ENCODE measurements at places on chromosomes 5 and 9.

DNA sequence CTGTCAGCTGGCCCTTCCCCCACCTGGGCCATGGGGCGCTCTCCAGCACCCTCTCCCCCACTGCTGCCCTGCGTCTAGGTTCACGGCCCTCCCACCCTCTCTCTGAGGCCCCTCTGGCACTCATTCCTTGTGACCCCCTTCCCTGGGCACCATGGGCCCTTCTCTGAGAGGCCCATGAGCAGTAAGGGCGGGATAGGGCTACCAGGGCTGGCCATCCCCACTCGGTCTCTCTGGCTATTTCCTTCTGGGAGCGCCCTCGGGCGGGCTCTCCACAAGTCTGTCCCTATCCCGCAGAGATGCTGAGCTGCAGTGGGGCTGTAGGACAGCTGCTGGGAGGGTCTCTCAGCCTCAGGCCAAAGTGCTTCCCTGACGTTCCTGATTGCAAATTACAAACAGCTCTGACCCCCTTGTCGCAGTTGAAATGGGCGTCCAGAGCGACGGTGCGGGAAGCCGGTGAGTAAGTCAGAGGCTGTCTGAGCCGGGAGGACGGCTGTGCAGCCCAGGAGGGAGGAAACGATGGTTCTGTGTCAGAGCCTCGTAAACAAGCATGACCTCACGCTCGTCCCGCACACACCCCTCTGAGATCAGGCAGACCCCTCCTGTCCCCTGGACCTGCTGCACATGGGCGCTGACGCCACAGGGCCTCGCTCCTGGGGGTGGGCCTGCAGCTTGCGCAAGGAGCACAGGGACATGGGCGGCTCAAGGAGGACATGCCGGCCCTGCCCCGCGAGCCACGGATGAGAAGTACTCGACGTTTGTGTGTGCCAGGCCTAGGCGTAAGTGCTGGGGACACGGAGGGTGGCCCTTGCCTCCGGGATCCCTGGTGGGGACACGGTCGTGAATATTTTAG is 36.3 kb upstream of the GFPT2 start:
- DNase-seq: no peak

DNA sequence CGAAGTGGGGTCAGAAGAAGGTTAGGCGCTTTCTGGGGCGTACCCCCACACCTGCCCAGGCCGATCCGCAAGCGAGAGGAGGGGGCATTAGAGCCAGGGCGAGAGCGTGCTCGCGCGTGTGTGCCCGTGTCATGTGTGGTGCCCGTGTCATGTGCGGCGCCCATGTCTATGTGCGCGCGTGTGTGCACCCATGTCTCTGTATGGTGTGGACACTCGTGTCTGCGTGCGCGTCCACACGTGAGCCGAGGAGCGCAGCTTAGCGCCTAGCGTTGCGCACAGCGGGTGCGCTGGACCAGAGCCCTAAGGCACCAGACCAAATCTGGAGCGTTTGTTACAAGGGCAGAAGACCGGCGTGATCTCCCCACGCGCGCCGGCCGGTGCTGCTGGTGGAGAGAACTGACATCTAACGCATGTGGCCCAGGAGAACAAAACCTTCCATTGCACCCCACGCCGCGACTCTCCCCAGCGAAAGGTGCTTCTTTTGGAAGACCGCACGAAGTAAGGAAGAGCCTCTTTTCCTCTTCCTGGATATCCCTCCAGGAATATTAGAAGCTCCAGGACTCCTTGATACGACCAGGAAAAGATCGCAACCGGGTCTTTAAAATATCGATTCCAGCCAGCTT is 644 bp downstream of the NIM1K start:
- no peak for DNase-seq

GRCh38 chr9:129405089-129405826 is 215.6 kb downstream of the C9orf50 start:
- DNase-seq: no peak

- no peak for DNase-seq
Measured at GRCh38 chr9:80086386-80086785, 514.6 kb downstream of the TLE4 start.

DNA sequence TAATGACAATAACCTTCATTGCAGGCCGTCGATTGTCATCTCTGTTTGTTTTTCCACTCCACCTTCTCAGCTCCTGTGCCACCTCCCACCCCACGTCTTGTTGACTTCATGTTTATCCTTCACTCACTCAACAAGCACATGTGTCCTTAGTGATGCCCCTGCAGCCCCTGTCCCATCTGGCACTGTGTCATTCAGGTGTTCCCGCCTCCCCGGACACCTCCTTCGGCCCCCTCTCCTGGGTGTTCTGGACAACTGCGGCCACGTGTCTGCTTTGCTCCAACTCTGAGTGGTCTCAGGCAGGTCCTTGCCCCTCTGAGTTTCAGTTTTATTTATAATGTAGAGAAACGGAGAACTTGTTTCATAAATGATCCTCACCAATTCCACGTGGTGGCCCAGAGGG is 91.0 kb upstream of the COL5A1 start:
- DNase-seq: no peak

GRCh38 chr9:89008055-89008743 is 16.9 kb downstream of the S1PR3 start:
- no peak for DNase-seq

- no peak for DNase-seq
Measured at GRCh38 chr5:171483551-171484135, 64.2 kb downstream of the FGF18 start.
